Activated CD4-positive, alpha-beta memory T cell treated with anti-CD3 and anti-CD28 coated beads for 36 hours (primary cell): ENCODE measurements at places on chromosomes 6 and 20. TPM values are rescaled to one million over a fixed set of nuclear protein-coding genes. Genes with fewer than 3 reads are reported as not detected.

The TNFRSF6B gene
- total RNA-seq = not detected

- DNase-seq = no peak
Measured at GRCh38 chr20:29690274-29690673, 1567.2 kb upstream of the DEFB115 start.

DNA sequence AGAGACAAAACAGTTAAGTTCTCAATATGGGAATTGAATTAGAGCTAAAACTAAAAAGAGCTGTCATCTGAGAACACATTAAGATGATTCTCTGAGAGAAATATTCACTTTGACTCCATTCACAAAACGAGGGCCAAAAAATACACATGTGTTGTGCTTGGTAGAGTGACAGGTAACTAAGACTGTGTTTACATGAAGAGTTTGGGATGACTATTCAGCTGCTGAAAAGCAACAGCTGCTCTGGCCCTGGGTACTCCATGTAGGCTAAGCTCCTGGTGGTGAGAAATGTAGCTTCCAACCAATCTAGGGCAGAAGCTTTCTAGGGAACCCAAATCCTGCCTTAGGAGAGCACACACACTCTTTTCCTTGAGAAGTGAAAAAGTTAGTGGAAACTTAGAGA, 184.5 kb downstream of the COL21A1 start:
- DNase-seq = no peak

- no peak for DNase-seq
Measured at GRCh38 chr6:13702809-13703302, 8.8 kb downstream of the RANBP9 start.

The FOXA2 gene
- not detected for total RNA-seq
